ENCODE measurements at places on chromosomes 16 and 17.

GRCh38 chr16:31382485-31383161, 10.5 kb upstream of the ITGAD start:
- no peak for DNase-seq

DNA sequence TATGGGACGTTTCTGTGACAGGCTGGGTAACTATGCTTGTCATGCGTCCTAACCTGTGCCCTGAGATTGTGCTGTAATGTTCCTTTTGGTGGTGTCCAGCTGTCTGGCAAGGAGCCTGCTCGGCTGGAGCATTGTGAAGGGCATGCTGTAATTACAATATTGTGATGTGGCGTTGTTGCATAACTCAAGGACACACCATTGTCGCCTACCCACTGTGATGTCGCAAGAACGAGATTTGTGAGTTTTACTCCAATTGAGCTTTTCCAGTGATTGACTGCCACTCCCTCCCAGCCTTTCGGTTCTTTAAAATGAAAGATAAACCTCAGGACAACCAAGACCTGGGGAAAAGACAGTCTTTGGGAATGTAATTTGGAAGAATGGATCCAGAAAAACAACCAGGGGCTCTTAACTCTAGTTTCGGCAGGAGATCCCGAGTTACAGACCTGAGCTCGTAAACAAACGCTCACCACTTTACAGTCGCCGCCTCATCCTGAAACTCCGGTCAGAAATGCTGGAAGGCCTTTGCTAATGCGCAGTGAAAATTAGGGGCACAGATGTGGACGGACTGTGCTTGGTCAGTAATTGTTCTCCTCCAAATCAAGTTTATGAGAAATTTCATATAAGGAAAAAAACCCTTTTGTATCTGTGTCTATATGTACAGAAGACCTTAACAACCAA, 1.3 kb downstream of the ZNF750 start:
- DNase-seq, result no peak

GRCh38 chr16:77116856-77117255, 74.1 kb upstream of the MON1B start:
- DNase-seq, result no peak

DNA sequence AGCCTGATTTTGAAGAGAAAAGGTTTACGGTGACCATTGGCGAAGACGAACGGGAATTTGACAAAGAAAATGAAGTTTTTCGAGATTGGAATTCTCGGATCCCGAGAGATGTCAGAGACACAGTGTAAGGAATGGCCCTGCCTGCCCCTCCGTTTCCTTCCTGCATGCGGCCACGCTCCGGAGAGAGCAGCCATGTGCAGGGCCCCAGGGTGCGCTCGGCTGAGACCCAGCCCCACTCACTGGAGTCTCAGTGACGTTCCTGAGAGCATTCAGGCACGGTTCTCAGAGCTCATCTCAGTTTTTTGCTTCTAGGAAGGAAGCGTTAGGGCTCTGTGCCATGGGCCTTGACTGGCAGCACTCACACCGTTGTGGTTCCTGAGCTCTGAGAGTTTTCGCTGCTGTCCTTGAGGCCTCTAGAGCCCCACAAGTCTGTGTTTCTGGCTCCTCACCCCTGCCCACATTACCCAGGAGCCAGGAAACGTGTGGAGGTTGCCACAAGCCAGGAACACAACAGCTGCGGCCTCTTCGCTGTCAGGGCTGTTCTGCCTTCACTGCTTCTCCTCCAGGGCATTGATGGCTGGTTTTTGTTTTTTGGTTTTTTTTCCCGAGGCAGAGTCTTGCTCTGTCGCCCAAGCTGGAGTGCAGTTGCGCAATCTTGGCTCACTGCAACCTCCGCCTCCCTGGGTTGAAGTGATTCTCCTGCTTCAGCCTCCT, 29.8 kb downstream of the ZC3H18 start:
- no peak for DNase-seq

DNA sequence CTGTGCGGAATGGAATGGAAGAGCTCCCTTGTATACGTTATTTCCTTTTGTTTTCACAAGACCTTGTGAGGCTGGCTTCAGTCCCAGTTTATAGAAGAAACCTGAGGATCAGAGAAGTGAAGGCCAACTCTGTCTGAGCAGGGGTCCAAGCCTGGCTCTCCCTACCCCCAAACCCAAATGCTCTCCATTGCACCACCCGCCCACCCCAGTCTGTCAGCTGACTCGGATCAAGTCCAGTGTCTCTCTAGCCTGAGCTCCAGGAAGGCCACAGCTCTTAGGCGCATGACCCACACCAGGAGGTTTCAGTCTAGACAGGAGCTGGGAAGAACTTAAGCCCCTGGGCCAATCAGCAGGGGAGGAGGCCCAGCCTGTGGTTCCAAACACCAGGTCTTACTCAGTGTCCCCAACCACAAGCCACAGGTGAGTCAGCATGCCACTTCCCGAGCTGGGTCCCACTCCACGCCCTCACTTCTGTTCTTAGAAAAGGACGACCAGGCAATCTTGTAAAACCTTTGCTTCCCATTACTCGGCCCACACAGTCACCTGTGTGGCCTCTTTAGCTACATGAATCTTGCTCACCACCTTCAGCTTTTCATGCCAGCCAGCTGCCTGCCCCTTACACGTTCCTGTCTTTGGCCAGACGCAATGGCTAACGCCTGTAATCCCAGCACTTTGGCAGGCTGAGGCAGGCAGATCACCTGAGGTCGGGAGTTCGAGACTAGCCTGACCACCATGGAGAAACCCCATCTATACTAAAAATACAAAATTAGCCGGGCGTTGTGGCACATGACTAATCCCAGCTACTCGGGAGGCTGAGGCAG, 27.8 kb downstream of the TK2 start:
- no peak for DNase-seq

- no peak for DNase-seq
Measured at GRCh38 chr17:6713130-6713917, at the start of gene SLC13A5. Gene SLC13A5, minus strand, starts transcription at chr17:6713369. Its CDS starts 36 bp downstream, at chr17:6713333.

- no peak for DNase-seq
Measured at GRCh38 chr16:31476303-31477219, 4.6 kb downstream of the TGFB1I1 start.

DNA sequence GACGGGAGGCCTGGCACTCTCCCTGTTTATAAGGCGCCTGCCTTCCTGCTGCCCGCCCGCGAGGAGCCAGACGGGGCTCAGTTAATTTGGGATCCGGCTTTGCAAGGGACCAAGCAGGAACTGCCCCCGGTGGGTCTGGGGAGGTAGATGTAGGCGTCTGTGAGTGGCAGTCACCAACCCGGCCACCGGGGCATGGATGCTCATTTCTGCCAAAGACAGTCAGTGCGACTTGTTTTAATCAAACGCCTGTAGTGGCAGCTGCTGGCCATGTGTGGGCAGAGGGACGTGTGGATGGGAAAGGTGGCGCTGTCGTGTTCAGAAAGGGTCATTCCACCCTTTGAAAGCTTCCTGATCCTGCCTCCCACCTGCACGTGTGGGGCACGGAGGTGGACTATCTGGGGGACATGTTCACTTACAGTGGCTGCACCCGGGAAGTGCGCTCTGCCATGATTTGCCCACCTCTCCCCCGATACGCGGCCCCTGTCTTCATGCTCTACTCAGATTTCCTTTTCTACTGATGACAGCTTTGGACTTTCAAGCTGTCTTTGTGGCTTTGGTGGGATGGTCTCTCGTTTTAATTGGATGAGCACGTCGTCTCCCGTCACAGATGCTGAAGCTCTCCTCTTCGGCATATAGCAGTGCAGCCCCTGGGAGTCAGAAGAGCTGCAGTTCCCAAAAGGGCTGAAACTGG, 60.3 kb upstream of the CIBAR2 start:
- DNase-seq, result no peak

DNA sequence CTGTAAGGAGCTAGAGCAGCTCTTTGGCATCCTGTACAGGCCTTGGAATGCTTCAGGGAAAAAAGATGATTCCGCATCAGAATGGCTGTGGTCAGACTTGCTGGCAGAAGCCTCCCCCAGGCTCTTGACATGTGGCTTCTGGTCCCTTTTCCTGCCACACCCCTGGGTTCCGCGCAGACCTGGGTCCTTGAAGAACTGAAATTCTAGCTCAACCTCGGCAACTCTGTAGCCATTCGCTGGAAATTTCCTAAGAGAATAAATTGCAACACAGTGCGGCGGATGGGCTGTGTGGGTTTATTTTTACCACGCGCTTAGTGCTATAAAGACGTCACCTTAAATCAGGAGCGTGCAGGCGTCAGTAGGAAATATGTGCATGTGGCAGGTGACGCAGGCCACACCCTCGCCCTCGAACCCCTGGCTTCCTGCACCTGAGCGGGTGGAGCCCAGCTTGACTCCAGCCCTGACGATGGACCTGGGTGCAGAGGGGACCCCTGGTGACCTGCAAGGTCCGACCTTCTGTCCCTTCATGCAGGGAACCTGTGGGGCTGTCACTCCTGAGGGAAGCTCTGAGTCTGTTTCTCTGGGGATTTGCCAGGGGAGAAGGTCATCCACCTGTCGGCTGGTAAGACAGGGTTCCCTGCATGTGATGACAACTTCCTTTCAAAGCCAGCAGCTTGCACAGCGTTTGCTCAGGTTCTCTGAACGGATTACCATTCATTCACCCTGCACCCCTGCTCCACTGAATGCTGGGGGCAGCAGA, 46.3 kb downstream of the METRNL start:
- DNase-seq, result no peak

GRCh38 chr17:10844621-10845387, 6.9 kb upstream of the PIRT start:
- peak; percentile 14 for DNase-seq

DNA sequence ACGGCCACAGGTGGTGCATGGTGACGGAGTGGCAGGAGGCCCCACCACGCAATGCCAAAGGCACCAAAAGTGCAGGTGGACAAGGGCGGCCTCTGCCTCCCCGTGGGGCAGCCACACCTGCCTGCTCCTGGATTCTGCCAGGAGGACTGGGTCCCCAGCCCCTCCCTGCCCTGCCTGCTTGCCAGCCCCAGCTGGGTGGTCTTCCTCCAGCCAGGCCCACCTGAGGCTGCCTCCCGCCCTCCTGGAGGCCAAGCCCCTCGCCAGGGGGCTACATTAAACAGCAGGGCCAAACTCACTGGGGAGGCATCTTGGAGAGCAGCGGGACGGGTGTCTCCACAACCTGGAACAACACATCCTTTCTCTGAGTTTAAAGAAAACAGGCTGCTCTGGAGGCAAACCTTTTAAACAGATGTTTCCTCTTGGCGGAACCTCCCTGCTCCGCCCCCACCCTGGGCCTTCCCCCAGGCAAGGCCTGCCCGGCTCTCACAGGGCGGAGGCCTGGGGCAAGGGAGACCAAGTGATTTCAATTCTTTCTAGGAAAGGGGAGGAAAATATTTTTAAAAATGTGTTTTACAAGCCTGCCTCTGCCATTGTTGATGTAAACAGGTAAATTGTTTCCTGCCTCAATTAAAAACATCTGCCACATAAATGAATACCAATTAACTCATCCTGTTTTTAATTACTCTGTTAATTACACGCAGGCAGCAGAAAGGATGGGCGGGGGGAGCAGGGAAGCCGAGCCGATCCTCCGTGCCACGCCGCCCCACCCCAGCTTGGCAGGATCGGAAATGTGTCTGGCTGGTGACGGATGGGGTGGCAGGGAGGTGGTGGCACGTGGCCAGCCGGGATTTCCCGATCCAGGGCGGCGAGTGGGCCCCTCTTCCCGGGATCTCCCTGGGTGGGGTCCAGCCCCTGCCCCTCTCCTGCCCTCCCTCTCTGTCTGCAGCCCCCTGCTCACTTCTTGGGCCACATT, 54.4 kb upstream of the PABPN1L start:
- no peak for DNase-seq

- peak; percentile 39 for DNase-seq
Measured at GRCh38 chr17:82848022-82848592, 8.3 kb upstream of the ZNF750 start.

- no peak for DNase-seq
Measured at GRCh38 chr17:62823111-62823893, 15.2 kb upstream of the MARCHF10 start.

GRCh38 chr16:88883117-88883895, 16.8 kb upstream of the PABPN1L start:
- no peak for DNase-seq

DNA sequence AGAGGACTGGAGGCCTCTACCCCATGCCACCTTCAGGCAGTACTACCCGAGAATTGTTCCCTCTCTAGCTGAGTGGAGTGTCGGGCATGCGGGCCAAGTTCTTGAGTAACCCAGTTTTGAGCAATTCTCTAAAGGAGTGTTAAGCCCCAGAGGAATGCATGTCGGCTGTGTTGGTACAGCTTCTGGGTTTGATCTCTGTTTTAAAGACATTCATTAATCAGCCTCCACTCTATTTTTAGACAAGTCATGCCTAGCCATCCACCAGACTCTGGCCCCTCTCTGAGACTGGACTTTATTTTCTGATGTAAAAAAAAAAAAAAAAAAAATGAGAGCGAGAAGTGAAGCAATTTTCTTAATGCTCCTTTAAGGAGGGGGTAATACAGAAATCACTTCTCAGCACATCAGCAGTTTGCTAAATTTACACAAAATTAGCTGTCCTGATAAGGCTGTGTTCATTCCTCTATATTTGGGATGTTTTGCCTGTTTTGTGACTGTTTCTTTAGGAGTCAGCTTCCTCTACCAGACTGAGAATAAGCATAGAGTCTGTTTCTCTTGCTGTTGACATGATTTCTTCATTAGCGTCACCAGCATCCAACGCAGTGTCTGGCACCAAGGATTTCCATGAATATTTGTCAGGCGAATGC, 88.7 kb downstream of the AXIN2 start:
- DNase-seq, result no peak

DNA sequence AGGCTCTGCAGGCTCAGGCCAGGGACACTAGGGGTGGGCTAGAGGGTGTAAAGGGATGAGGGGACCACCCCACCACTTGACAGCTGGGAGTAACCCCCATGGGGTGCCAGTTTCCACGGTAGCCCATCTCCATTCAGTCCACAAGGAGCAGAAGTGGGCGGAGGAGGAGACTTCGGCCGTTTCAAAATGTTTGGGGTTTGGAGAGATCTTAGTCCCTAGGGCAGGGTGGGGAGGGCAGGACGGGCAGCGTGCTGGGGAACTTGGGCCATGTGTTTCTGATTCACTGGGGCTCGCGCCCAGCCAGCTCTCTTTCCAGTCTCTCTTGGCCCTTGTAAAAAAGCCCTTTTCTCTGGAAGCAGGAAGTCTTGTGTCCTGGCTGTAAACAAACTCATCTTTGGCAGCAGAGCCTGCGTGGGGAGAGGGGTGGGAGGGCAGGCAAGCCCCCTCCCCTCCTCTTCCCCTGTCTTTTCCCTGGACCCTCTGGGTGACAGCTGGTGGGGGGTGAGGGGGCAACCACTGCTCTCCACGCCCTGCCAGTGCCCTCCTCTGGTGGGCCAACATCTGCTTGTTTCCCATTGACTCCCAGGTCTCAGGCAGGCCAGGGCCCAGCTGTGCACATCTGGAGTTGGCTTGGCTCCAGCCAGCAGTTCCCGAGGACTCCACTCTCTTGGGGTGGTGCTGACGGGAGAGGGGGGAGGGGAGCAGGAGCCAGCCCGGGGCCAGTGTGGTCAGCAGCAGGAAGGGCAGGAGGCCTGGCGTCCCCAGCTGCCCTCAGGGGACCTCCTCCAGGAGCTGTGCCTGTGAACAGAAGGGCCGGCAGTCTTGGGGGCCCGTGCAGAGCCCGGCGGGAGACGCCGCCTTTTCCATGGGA, 8.1 kb downstream of the CYGB start:
- no peak for DNase-seq

DNA sequence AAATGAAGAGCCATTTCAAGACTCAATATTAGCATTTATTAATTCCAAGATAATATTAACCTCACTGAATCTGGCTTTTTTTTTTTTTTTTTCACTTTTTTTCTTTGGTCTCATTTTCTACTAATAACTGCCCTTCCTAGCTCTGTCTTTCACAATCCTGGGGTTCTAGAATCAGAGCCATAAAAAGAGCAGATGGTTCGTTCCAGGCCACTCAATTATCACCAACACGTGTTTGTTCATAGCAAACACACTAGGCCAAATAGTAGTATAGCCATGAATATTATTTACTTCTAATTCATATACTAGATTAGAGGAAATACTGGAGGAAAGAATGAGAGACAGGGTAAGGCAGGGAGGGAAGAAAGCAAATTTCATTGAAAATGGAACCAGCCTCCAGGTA, 39.8 kb downstream of the TEX2 start:
- no peak for DNase-seq
